A549 treated with AZD2906 at 1 μM for 4 hours (cell line): ENCODE measurements at places on chromosomes 2 and 18. TPM values are rescaled to one million over a fixed set of nuclear protein-coding genes. Genes with fewer than 3 reads are reported as not detected.

Gene CFAP65
- total RNA-seq = 0.11 to 0.32 TPM (median 0.17 TPM) in 5 replicates

Gene LGALSL
- total RNA-seq = 11.0 to 12.8 TPM (median 11.5 TPM) in 5 replicates

Gene REG3G
- total RNA-seq = not detected in 5 replicates

Gene CROCC2
- not detected in 5 replicates for total RNA-seq

Gene SGO2
- total RNA-seq = 10.8 to 14.6 TPM (median 12.1 TPM) in 5 replicates
